ENCODE measurements at places on chromosomes 13 and 19. TPM values are rescaled to one million over a fixed set of nuclear protein-coding genes. Genes with fewer than 3 reads are reported as not detected.

DNA sequence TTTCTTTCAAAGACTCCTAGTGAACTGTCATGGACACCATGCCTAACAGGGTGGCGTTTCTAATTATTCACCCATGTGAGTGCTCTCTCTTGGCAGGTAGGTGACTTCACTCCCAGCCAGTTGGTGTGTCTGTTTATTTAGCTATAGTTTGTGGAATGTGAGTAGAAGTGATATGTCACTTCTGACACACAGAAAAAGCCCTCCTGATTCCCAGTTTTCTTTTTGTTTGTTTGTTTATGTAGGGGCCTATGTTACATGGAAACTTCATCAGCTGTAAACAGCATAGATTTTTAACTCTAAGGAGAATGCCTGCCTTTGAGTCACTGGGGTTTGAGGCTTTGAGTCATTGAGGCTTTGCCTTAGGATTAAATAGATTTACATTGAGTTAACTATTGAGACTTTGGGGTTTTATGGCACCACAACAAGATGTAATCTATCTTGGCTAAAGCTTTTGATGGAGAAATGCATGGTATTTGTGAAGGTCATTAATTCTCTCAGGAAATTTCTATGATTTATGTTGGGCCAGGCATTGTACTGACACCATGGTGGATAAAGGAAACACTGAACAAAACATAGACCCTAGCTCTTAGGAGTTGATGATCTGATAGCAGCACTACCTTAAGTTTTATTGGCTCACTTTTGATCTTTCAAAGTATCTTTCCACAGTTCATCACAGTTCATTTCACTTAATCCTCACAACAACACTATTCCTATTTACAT, 45.3 kb downstream of the UFM1 start:
- DNase-seq, result no peak

The IL11 gene
- 0.16 TPM for total RNA-seq

- DNase-seq, result no peak
Measured at GRCh38 chr13:31310786-31311185, 111.0 kb downstream of the B3GLCT start.

The ADAMTS10 gene
- 46.0 TPM for total RNA-seq

DNA sequence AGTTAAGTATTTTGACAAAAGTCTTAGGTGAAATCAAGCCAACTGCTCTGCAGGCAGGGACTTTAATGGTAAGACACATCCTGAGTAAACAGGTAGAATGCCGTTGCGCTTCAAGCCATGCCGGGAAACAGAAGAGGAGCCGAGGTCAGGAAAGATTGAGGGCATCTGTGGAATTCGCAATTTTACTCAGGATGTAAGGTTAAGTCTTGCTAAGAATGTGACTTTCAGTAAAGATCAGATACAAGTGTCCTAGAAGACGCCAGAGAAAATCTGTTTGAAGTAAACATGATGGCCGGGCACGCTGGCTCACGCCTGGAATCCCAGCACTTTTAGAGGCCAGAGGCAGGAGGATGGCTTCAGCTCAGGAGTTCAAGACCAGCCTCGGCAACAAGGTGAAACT, 33.4 kb upstream of the DPRX start:
- no peak for DNase-seq

GRCh38 chr19:48480183-48480557, 11.0 kb downstream of the CYTH2 start:
- peak; percentile 69 for DNase-seq

- DNase-seq, result no peak
Measured at GRCh38 chr19:5104871-5105351, 136.0 kb downstream of the KDM4B start.

The KCTD15 gene
- total RNA-seq, result 85.5 TPM

DNA sequence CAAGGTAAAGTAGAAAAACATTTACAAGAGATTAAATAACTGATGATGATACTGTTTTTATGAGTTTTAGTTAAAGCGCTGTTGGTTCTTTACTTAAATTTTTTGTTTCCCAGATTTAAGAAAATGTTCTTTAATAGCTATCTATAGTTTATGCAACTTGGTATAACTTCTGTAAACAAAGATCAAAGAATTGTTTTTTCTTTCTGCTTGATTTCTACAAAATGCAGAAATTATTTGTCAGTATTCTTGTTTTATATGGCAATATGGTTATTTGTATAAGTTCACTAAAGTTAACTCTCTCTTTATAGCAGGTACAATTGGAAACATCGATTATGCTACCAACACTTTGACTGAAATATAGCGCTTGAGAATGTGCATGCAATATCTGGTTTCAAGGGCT, 2465.1 kb upstream of the PCDH20 start:
- DNase-seq, result no peak

- DNase-seq, result no peak
Measured at GRCh38 chr13:33257841-33258807, 27.4 kb downstream of the STARD13 start.

- no peak for DNase-seq
Measured at GRCh38 chr19:15631817-15632216, 8.9 kb upstream of the CYP4F3 start.

The TEX26 gene
- 2.3 TPM for total RNA-seq

- DNase-seq, result no peak
Measured at GRCh38 chr13:44974056-44974793, 15.0 kb downstream of the NUFIP1 start.

DNA sequence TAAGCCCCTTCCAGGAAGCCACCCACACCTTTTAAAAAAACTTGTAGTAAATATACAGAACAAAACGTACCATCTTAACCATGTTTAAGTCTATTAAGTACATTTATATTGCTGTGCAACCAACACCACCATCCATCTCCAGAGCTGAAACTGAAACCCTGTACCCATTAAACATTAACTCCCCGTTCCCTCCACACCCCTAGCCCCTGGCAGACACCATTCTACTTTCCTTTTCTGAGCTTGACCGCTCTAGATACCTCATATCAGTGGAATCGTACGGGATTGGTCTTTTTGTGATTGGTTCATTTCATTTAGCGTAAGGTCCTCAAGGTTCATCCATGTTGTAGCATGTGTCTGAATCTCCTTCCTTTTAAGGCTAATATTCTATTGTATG, 13.0 kb upstream of the SPATA13 start:
- DNase-seq, result no peak

The CCDC169 gene
- total RNA-seq, result 2.7 TPM

DNA sequence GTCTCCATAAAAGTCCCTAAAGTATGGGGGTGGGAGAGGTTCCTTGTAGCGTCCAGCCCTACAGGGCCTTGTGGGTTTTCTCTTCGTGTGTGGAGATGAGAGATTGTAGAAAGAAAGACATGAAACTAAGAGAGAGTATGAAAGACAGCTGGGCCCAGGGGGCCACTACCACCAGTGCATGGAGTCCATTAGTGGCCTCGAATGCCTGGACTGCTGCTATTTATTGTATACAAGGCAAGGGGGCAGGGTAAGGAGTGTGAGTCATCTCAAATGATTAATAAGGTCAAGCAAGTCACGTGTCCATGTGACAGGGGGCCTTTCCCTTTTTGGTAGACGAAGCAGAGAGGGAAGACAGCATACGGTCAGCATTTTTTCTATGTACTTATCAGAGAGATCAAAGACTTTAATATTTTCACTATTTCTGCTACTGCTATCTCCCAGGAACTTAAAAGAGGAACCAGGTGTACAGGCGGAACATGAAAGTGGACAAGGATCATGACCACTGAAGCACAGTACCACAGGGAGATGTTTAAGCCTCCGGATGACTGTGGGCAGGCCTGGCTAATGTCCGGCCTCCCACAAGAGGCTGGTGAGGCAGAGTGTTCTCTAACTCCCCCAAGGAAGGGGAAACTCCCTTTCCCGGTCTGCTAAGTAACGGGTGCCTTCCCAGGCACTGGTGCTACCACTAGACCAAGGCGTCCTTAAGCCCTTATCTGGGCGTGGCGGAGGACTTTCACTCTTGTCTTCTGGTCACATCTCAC, 25.5 kb downstream of the FGF21 start:
- no peak for DNase-seq

DNA sequence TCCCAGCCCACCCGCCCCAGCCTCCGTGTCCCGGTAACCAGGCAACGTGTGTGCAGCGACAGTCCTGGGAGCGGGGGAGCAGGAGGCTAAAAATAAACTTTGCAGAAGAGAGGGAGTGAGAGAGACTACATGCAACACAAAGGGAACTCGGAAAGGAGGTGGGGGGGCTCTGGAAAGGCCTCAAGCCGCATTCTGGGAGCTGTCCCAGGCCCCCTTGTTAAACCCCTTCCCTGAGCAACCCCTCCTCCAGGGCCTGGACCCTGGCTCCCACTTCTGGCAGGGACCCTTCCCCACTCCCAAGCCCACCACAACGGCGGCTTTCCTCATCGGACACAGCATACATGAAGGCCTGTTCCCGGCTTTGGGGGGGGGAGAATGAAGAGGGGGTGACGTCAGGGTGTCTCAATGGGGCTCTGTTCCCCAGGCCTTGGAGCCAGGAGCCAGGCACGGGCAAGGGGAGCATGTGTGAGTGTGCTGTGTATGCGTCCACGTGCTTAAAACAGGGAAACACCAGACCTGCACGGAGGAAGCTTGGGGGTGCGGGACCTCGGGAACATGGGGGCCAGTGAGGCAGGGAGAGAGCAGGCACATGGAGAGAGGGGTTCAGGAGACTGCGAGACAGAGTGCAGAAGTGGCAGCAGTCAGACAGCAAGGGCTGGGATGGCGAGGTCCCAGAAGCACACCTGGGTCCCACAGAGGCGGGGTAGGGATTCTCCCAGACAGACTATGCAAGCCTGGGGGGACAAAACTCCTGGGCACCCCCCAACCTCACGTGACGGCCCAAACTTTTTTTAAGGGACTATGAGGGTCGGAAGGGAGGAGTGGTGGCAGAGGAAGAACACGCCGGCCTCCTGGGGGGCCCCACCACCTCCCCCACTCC, 2.3 kb downstream of the ERF start:
- peak; percentile 77 for DNase-seq

GRCh38 chr13:36088001-36088400, 43.2 kb downstream of the DCLK1 start:
- DNase-seq, result no peak

GRCh38 chr19:5624741-5625278, 1.9 kb downstream of the SAFB start:
- DNase-seq, result no peak

- no peak for DNase-seq
Measured at GRCh38 chr19:21468791-21469190, 36.6 kb upstream of the ZNF429 start.

GRCh38 chr19:419721-420515, 11.0 kb upstream of the C2CD4C start:
- DNase-seq, result no peak

GRCh38 chr13:27918041-27918917, 1.5 kb upstream of the PDX1 start:
- DNase-seq, result no peak

The C13orf46 gene
- 0.16 TPM for total RNA-seq

The ARL11 gene
- total RNA-seq, result 0.31 TPM

- DNase-seq, result no peak
Measured at GRCh38 chr19:39645800-39646411, 9.8 kb upstream of the LGALS16 start.

DNA sequence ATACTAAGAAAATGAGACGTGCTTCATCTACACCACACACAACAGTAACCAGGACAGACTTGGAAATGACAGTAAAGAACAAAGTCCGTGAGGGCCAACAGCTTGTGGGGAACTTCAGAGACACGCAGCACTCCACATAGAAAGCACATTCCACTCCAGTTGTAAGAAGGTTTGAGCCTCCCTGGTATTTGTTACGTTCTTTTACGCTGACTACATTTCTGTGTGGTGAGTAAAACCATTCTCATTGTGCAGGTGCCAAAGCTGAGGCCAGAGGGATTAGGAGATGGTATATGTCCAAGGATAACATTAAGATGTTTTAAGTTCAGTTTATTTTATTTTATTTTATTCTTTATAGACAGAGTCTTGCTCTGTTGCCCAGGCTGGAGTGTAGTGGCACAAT, 1189.9 kb downstream of the UQCRFS1 start:
- DNase-seq, result no peak

- DNase-seq, result no peak
Measured at GRCh38 chr13:23817136-23817535, 72.1 kb downstream of the MIPEP start.

- no peak for DNase-seq
Measured at GRCh38 chr13:50911081-50911631, 1.6 kb downstream of the RNASEH2B start.

DNA sequence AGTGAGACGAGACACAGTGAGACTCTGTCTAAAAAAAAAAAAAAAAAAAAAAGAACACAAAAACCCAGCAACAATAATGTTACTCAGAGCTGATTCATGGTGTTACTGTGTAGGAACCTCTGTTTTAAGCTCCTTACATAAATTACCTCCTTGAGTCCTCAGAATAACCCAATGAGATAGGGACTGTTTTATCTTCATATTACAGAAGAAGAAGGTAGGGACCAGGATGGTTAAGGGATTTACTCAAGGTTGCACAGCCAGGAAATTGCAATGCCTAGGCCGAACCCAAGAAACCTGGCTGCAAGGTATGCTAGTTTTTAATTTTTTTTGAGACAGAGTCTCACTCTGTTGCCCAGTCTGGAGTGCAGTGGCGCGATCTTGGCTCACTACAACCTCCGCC, 1.5 kb upstream of the DAND5 start:
- DNase-seq, result no peak

Measured in occipital lobe (tissue), 3 donors.